Activated T-helper 17 cell treated with anti-CD3 and anti-CD28 coated beads, Interleukin-2, amount 50 U/mL, for 72 hours (primary cell): ENCODE measurements at places on chromosomes 5 and 9. TPM values are rescaled to one million over a fixed set of nuclear protein-coding genes. Genes with fewer than 3 reads are reported as not detected.

Gene PCDH12
- 4.3 TPM for total RNA-seq

Gene RNF180
- total RNA-seq, result not detected

Gene RORB
- total RNA-seq, result not detected

Gene C5orf58
- not detected for total RNA-seq
